ENCODE measurements at places on chromosomes 12 and 14.

DNA sequence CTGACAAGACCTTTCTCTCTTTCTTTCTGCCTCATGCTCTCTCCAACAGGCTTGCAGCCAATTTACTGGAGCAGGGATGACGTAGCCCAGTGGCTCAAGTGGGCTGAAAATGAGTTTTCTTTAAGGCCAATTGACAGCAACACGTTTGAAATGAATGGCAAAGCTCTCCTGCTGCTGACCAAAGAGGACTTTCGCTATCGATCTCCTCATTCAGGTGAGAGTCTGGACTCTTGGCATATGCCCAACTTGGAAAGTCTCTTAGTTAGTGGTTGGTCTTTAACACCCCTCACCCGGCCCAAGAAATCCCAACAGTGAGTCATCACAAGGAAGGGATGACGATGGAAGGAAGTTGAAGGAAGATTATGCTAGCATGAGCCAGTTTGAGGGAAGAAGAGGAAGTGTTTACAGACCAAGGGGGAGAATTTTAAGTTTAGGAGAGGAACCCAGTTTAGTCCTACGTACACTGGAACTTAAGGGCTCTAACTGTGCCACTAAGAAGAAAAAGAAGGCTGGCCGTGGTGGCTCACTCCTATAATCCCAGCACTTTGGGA lies 189.7 kb downstream of the ETV6 start:
- DNase-seq = no peak

GRCh38 chr12:53218551-53219291 lies 11.7 kb upstream of the ITGB7 start:
- no peak for DNase-seq

DNA sequence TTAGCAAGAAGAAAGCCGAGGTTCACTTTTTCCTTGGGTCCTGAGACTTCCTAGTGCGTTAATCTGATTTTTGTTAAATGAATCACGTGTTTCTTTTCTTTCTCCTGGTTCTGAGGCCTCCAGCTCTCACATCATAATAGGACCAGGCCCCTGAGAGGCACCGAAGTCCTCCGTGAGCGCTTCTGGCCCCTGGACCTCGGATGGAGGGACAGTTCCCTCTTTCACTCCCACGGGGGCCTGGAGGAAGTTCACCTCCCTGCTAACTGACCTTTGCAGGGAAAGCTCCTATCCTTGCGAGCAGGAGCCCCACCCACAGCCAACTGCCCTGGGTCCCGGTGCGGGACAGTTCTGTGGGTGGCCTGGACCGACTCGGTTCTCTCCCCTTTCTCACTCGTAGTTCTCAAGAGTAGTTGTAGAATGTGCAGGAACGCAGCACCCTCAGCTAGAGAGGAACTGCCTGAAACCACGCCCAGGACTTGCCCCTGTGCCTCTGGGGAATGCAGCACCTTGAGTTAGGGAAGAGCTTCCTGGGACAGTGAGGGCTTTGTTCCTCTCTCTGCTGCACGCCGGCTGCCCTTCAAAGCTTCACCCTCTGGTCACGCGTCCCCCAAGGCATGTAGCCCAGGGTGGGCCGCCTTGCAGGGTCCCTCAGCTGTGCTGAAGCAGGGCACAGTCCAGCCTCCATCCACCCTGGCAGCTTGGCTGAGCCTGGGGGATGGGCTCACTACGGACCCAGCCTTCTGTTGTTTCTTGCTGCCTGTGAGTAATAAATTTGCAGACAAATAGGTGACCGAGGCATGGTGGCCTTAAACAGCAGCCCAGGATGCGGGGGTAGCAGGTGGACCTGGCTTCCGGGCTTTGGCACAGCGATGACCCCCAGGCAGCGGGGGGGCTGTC lies 264.6 kb downstream of the ADGRD1 start:
- no peak for DNase-seq

DNA sequence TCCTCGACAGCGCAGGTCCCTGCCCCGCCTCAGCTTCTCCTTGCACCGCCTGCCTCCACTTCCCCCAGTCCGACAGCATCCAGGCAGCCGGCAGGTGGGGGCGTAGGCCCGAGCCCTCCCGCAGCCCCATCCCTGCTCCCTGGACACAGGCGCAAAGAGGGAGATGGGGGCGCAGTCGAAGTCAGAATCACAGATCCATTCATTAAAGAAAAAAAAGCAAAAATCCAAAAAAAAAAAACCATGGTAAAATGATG lies 41.2 kb downstream of the RFLNA start:
- no peak for DNase-seq

DNA sequence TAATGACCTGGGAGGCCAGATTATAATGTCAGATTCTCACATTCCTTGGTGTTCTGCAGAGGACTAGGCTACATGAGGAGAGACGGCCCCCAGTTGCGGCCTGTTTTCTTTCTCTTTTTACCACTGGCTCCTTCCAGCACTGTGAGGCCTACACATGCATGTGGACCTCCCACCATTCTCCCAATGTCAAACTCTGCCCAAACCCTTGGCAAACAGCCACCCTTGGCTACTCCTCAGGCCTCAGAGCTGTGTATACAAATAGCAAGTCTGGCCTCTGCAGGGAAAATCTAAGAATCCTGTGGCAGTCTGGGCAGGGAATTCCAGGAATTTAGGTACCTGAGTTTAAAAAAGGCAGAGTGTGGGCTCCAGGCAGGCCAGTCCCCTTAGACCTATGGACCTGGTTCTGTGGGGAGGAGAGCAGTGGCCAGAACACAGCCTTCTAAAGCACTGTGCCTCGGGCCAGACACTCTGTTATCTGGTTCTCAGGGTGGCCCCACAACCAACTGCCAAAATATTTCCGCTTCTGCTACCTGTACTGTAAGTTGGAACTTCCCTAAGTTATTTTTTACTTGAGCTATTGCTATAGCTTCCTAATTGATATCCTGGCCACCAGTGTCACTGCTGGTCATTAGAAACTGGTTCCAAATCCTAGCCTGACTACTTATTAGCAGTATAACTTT lies 19.9 kb upstream of the NEDD1 start:
- DNase-seq = peak; percentile 66

- DNase-seq = no peak
These were observed 58.4 kb upstream of the FUT8 start for GRCh38 chr14:65354131-65354530.

DNA sequence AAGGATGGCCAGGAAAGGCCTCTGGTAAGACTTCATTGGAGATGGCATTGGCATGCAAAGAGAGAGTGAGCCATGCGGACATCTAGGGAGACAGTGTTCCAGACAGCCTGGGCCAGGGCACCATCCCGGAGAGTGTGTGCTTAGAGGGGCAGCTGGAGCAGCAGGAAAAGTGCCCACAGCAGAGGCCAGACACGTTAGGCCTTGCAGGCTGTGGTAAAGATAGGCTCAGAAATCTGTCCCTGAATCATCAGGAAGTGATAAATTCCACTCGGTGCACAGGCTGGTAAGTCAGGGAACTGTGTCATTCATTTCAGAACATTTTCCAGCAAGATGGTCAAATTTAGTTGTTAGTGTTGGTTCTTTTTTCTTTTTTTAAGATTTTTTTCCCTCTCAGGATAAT lies 8.8 kb downstream of the GALNT16 start:
- DNase-seq = peak; percentile 42

GRCh38 chr12:10959804-10960203 lies 20.7 kb upstream of the TAS2R14 start:
- no peak for DNase-seq

DNA sequence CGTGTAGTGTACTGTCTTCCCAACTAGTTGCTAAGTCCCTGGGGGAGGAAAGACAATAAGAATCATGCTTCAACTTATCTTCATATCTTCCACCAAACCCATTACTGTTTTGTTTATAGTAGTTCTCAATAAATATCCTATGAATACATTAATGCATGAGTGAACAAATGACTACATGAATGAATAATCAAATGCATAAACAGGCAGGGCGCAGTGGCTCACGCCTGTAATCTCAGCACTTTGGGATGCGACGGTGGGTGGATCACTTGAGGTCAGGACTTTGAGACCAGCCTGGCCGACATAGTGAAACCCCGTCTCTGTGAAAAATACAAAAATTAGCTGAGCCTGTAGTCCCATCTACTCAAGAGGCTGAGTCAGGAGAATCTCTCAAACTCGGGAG lies 32.1 kb upstream of the NR2C1 start:
- no peak for DNase-seq

DNA sequence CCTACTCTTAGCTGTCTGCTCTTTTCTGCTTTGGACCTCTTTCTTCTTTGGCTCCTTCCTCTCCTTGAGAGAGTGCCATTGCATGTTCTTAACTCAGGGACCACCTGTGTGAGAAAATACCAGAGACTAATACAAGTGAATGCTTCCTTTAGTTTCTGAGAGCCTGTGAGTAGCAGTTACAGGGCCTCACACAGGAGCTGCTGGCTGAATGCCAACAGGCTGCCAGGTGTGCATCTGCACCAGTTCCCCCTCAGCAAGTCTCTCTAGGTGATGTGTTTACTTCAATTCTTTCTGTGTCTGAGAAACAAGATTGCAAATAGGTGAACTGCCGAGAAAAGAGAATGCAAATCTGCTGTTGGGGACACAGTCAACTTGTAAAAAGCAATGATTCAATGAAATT lies 108.2 kb downstream of the STXBP6 start:
- DNase-seq = no peak

- no peak for DNase-seq
These were observed 39.3 kb upstream of the RTRAF start for GRCh38 chr14:51950007-51950406.

DNA sequence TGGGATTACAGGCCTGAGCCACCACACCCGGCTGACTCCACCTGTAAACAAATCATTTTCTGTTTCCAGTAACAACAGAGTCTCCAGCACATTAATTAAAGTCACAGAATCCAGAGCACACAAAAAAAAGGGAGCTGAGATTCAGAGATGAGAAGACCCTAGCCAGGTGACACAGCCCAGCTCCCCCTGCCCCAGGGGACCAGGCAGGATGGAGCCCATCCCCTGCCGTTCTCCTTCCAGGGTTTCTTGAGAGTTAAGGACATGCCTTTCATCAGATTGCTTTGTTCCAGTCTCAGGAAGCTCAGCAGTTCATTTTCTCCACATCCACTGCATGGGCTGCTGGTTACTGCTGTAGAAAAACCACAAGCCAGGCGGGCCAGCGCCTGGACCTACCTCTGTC lies 81.2 kb downstream of the RIMBP2 start:
- no peak for DNase-seq

GRCh38 chr14:89959853-89960445 lies 4.2 kb downstream of the TDP1 start:
- DNase-seq = no peak

GRCh38 chr14:50116966-50117365 lies 594 bp upstream of the VCPKMT start:
- no peak for DNase-seq

GRCh38 chr12:22856178-22856577 lies 231.2 kb downstream of the ETNK1 start:
- DNase-seq = peak; percentile 7

DNA sequence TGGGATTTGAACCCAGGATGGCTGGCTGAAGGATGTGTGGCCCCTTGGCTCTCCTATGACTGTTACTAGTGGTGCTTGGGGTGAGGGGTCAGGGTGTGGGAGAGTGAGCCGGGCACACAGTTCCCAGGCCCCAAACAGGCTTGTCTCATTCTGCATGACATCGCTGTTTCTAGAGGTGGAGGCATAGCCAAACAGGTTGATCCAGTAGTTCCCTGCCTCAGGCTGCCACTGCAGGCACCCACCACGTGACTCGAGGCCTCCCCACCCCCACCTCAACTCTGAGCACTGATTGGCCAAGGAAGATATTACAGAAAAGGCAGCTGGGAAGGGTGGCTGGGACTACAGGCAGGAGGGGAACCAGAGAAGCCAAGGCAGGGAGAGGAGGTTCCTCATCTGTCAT lies 102.6 kb downstream of the NCOR2 start:
- DNase-seq = no peak

- no peak for DNase-seq
These were observed 172.3 kb downstream of the GPHN start for GRCh38 chr14:66680216-66680615.

DNA sequence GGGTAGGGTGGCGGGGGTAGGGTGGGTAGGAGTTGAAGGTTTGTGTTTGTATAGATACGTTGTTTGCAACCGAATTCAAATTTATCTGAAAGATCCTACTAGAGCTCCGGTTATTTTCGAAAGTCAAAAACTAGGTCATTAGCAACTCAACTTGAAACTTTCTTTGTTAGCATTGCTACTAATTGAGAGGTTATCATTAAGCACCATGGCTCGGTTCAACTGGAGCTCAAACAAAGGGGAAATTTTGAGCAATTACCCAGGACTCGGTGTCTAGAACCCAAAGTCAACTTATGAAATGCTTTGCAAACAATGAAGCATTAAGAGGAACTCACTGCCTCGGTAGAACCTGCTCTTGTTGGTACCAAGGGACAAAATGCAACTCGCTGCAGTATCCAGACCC lies 207.7 kb downstream of the BCAT1 start:
- DNase-seq = no peak

GRCh38 chr12:110568752-110569151 lies 14.4 kb downstream of the PPTC7 start:
- no peak for DNase-seq

DNA sequence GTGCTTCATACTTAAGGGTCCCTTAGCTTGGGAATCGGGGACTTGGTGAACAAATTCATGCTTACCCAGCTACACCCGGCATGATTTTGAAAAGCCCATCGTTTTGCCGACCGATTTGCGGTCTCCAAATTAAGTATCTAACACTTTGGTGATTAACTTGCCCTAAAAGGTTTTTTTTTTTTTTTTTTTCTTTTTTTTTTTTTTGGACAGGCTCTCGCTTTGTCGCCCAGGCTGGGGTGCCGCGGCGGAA lies 843 bp upstream of the HSP90AA1 start:
- no peak for DNase-seq

DNA sequence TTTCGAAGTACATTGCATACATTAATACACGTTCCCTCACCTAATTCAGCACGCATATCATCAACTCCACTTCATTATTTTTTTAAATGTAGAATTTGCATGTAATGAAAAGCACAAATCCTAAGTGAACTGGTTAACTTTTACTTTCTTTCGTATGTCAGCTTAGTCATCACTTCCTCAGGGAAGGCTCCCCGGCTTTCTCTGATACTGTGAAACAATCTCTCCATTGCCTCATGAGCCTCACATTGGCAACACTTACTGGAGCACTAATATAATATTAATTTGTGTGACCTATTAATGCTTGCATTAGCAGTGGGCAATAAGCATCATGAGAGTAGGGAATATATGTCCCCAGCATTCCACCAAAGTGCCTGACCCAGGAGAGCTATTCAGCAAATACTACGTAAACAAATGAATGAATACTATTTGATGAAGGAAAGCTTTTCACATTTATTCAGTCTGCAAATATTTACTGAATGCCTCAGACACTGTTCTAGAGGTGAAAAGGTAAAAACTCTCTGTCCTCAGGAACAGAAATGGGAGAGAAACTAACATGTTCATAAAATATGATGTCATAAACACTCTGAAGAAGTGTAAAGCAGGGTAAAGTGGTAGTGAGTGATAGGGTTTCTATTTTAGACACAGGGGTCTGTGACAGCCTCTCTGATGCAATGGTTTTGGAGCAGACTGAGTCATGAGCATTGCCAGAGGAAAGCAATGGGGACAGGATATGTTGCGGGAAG lies 327.5 kb upstream of the DIO2 start:
- DNase-seq = no peak

DNA sequence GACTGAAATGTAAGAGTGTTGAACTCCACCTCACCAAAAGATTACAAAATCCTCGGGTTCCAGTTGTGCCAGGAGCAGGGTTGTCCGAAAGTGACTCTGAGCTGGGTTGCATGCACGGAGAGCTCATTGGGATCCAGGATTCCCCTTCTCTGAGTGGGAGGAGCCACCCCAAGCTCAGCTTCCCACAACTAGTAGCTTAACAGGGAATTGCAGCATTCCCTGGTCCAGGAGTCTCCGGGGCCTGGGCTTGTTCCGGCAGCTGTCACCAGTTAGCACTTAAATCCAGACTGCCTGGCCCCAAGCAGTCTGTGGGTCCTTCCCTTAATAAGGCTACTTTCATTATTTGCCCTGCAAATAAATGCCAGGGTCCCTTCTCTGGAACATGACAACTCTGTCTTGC lies 50.1 kb downstream of the CD9 start:
- no peak for DNase-seq
